ENCODE measurements at places on chromosomes 5 and 9.

DNA sequence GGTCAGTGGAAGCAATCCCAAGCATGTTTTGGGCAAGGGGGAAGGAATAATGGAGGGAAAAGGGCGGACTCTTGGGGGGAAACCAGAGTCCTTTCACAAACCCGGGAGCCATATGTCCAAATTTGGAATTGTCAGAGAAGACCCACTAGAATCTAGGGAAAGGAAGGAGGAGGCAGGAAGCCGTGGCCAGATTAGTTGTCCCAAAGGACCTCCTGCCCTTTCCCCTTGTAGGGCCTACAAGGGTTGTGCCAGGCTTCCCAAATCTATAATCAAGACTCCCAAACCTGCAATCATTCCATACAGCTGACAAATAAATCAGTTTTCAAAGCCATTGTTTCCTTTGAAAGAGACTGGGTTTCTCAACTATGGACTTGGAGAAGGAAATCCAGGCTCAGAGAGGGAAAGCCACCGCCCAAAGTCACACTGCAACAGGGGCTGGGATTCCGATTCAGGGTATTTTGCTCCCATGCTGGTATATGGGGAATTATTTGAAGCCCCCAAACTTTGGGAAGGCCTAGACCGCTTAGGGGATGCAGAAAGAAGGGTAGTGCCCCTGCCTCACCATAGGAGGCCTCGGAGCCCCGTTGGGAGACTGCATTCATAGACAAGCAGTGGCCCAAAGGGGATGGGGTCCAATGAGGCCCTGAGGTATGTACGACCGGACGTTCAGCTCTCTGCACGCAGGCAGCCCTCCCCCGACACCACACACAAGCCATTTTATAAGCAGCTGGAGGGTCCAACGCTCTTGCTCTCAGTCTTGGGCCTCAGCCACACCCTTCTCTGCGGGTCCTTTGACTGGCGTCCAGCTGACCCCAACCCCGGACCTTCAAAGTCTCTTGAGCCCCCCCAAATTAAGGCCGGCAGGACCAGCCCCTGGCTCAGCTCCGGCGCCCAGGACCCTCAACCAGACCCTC, 815 bp downstream of the ANXA6 start:
- peak; percentile 53 for DNase-seq

DNA sequence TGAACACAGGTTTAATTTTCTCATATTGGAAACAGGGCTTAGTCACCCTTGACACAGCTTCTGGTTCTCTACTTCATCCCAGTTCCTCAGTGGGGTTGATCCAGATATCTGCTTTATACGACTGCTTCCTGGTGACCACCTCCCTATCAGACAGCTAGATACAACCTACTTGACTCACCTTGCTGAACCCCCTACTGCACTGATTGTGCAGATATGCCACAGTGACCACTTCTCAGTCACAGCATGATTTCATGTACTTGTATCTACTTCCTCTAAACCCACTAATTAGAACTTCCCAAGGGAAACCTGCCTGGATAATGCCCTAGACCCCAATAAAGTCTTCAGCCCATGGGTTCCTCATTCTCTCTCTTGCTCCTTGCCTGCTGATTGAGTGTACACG, 18.4 kb upstream of the RFK start:
- no peak for DNase-seq

- no peak for DNase-seq
Measured at GRCh38 chr9:129923589-129923988, 88.3 kb downstream of the USP20 start.

- no peak for DNase-seq
Measured at GRCh38 chr5:39341896-39342295, 22.4 kb downstream of the C9 start.

DNA sequence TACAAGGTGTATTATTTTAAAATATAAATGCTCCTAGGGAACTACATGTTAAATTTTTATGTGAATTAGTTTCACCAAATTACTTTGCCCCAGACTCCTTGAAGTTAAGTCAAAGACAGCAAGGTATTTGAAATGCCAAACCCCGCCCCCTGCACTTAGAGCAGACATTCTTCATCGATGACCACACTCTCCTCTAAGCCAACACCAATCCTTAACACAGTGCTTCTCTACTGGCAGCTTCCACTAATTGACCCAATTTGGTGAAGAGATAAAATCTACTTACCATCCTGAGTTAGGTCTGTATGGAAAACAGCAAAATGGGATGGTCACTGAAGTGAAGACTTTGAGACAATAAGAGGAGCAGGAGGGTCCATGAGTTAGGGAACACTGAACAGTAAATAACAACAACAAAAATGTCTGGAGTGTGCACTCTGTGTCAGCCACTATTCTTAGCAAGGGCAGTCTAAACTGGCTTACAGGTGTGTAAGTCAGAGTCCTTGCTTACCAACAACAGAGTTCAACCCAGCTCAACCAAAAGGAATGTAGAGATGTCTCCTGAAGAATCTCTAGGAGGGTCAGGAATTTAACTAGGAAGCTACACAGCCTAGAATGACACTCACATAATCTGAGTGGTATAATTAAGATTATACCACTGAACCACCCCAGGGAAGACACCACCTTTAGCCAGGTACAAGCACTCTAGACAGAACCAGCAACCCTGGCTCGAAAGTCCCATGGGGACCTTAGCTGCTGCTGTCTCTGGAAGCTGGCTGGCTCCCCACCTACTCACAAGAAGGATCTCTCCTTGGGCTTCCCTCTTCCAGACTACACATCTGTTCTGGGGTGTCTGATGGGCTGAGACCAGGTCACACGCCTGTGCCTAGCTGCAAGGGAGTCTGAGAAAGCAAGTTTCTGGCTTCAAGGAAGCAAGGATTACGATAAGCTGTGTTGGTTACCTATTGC, 8.8 kb upstream of the UBE2QL1 start:
- DNase-seq = no peak

DNA sequence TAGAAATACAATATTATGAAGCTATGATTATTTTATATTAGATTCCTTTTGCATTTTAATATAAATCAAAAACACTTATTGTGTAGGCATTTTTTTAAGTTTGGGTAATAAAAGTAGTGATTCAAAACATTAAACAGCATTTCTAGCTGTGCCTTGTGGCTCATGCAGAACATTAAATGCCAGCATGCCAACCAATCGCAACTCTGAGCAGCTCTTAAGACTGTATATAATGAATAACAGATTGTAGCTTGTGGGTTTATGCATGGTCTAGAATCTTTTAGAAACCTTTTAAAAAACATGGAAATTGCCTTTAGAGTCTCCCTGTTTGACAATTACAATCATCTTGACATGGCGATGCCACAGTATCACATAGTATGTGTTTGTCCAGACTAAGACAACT, 903.8 kb downstream of the EFNA5 start:
- no peak for DNase-seq

DNA sequence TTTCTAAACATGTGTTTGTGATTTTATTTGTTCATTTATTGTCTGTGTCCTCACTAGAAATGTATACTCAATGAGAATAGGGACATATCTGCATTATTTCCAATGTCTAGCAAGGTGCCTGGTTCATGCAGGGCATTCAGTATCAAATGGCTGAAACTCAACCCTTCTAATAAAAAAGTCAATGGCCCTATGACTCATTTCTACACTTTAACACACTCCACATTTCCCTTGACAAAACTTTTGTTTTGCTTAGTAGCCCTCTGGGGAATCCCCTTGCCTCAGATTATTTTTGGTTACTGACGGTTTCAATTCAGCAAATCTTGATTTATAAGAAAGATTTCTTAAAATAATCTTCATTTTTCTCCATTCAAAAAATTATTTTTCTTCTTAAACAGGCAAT, 206.0 kb upstream of the DMRTA1 start:
- DNase-seq = no peak

GRCh38 chr5:148841519-148841918, 15.1 kb downstream of the ADRB2 start:
- no peak for DNase-seq

DNA sequence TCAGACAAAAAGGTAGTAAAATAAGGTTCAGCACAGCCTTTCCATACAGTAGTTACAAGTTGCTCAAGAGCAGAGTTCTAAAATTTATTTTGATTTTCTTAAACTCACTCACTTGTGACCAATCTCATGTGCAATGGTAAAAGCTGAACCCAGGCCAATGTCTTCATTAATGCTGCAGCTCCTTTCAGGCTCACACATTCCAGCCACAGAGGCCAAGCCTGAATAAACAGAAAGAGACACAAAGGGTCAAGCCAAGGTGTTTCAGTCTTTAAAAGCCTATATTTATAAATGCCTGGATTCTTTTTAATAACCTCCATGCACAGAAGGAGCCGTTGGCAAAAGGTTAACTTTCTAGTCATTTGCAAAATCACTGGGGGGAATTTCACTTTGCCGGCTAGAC, 152.5 kb downstream of the ADAMTS6 start:
- DNase-seq = no peak

DNA sequence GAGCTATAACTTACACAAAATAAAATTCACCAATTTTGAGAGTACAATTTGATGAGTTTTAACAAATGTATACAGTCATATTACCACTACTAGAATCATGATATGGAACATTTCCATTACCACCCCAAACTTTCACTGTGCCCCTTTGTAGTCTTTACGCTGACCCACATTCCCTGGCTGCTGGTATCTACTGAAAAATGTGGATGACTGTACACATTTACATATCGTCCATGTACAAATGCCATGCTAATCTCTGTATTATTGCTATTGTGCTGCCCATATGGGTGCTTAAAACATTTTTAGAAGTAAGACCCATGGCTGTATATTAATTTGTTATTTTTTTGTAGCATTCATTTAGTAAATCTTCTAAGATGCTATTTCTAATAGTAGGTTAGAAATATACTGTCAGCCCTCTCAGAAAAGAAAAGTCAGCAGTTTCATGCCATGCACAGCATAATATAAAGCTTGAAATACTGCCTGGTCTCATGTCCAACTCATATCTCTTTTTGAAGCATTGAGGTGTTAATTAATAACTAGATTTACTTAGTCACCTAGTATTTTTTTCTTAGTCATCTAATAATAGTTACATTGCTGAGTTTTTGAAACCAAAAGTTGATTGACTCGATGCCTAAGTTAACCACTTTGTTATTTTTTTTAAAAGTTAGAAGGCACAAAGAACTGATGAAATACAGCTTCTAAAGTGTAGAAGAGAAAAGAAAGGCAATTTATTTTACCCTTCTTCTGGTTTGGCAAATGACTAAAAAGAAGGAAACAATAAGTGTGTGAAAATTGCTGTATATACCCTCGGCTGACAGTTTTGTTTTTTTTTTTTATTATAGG, 188.3 kb upstream of the MEF2C start:
- no peak for DNase-seq

GRCh38 chr9:5621327-5621726, 7.6 kb upstream of the RIC1 start:
- DNase-seq = no peak

GRCh38 chr5:102290004-102290403, 6.1 kb downstream of the SLCO4C1 start:
- no peak for DNase-seq
